Vagina (tissue), 2 donors: ENCODE measurements at places on chromosomes 3 and 15.

DNA sequence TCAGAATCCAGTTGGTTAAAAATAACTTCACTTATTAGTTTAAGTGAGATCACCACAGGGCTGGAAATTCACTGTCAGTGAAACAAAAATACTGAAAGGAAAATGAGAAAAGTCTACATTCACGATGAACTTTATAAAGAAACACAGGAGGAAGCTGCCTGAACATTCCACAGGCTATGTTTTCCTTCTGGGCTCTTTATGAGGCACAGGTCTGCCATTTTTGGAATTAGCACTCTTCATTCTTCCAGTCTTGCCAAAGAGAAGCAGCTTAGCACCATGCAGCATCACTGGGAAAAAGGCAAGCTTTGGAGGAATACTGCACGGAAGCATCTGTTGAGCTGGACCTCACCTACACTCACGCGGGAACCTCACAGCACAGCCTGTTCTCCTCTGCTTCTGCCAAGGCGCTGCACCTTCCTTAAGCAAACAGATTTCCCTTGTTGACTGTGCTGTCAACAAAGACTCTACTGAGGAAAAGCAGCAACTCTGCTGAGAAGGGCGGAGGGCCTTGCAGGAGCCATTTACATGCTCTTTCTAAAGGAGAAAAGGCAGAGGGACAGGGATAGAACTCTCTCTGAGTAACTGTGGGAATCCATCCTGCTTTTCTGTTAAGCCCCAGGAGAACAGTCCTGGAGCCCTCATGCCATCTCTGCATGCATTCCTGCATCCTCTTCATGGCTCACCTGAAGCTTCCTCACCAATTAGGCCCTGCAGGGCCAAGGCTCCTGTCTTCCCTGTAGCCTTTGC is 15.7 kb downstream of the SUSD5 start:
- DNase-seq: no peak

DNA sequence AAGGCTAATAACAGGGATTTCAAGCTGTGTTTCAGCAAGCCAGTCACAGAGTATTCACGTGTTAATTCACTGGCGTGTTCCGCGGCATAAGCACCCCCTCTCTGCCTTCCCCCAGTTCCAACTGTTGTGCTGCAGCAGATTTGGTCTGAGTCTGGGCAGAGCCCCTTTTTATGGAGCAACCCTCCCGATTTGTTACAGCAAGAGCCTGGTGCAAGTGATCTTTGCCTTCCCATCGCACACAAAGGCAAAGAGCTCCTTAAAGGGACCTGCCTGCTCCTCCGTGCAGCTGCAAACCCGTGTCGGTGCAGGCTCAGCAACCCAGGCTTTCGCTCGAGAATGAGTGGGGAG is 170.5 kb downstream of the KCNAB1 start:
- no peak for DNase-seq

DNA sequence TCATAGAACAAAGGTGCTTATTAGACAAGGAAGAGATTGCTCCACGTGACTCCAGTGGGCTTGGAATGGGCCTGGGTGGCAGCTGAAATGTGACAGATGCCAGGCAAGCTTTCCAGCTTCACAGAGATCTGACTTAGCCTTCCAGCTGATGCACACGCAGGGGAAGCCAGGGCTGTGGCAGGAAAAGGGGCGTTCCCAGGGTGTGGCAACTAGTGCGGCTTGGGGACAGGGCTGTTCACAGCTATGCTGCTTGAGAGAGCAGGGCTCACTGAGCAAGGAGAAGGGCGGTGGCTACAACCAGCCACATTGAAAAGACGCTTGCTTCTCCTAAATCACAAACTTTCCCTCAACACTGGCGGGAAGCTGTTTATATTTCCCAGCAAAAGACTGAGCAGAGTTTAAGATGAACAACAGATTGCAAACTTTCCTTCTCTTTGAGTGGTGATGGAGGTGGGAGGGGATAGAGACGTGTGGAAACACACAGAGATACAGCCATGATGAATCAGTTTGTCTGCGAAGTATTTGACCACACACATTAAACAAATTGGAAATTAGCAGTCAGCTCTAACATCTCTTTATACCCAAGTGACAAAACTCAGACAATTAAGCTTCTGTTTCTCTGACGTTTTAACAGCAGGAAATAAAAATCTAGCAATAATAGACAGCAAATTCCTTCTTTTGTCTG is 127.5 kb downstream of the BDH1 start:
- no peak for DNase-seq

GRCh38 chr3:71057526-71057894 is 526.0 kb downstream of the FOXP1 start:
- no peak for DNase-seq
